RCC 7860 (cell line): ENCODE measurements at places on chromosomes 16 and 17.

DNA sequence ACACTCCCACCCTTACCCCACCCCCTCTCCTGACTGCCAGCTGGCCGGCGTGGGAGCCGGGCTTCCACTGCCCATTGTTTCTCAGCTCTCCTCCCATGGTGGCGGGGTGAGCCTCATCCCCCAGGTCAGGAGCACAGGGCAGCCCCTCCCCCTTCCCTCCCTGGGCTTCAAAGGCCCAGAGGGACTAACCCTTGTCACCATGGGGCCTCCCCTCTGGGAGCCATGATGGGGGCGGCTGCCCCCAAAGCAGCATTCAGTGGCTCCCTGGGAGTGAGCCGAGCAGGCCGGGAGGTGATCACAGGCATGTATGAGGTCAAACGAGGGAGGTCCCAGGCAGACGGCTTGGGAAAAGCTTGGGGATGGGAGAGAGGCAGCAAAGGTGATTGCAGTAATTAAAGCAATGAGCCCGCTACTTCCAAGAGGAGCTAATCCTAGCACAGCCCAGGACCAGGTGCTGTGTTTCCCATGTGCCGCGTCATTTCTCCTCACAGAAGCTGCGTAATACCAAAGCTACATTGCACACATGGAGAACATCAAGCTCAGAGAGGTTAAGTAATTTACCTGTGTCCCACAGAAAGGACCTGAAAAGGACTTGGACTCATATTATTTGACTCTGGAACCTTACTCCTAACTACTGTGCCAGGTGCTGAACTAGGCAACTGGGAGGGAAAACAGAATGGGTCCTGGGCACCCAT is 24.5 kb downstream of the CDK5RAP3 start:
- DNase-seq = no peak

DNA sequence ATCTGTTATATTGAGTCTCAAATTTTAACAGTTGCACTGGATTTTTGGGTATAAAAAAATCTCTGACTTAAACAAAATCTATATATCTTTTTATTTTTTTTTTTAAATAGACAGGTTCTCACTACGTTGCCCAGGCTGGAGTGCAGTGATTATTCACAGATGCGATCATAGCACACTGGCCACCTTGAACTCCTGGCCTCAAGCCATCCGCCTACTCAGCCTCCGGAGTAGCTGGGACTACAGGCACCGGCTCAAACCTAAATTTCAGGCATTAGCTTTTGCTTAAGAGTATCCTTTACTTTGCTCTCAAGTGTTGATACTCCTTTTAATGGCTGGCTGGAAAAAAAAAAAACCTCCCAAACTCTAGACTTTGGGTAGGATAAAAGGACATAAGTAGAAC is 61.6 kb downstream of the RPGRIP1L start:
- DNase-seq = no peak

GRCh38 chr17:1907909-1908698 is 78.3 kb downstream of the RPA1 start:
- no peak for DNase-seq

GRCh38 chr17:45235416-45236281 is 14.0 kb downstream of the FMNL1 start:
- peak; percentile 31 for DNase-seq

GRCh38 chr16:88957887-88958577 is 19.0 kb downstream of the CBFA2T3 start:
- no peak for DNase-seq

DNA sequence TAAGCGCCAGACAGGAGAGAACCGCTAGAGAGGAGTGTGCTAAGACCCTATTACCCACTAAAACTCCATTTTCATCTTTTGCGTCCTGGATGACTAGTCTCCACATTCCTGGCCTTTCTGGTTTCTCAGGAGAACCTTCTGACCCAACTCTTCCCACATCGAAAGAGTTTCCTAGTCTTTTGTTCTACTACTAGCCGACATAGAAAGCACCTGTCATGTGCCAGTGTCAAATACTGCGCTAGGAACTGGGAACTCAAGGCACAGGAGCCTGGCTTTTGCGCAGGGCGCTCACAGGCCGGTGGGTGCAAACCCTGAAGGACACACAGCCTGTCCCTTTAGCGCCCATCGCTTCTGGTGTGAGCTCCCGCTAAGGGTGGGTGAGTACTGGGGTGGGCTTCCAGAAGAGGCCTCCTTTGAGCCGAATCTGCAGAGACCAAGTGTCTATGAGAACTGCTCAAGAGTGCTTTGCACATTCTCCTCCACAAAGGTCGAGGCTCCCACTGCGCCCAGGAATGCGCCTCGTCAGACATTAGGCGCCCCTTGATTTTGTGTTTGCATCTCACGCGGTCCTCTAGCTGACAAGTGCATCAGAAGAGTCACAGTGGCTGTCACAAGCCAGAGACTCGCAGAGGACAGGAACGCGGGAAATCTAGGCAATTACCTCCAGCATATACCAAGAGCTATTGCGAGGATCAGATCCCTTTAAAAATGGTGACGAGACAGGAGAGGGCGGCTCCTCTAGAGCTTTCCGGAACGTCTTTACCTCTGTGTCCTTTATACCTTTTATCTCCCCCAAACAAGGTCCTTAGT is 2.0 kb upstream of the PSMB3 start:
- peak; percentile 18 for DNase-seq

DNA sequence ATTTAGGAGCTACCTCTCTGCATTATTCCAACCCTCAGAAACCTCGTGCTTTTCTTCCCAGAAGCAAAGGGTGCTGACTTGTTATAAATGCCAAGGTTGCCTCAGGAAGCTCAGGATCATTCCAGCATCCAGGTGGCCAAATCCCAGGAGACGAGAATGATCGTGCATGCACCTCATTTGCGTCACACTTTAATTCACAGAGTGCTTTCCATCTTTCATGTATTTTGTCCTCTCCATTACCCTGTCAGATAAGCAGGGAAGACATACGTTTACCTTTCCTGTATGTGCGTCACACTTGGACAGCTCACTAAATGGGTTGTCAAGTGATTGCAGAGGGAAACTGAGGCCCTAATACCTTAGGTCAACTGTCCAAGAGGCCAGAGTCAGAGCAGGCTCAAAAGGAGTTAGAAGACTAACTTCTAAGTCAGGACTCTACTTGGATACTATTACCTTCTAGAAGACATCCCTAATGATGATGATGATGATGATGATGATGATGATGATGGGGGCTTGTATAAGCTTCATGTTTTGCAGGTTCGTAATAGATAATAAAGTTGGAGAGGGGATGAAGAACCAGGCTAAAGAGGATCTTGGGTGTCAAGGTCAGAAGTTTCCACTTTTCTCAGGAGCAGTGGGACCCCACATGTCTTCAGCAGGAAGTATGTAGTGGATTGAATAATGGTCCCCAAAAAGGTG is 150.6 kb upstream of the TNRC6C start:
- DNase-seq = no peak

GRCh38 chr17:58621174-58621573 is 70.7 kb downstream of the TEX14 start:
- DNase-seq = no peak

- DNase-seq = no peak
Observed at GRCh38 chr16:22270525-22270924, 26.7 kb upstream of the POLR3E start.

DNA sequence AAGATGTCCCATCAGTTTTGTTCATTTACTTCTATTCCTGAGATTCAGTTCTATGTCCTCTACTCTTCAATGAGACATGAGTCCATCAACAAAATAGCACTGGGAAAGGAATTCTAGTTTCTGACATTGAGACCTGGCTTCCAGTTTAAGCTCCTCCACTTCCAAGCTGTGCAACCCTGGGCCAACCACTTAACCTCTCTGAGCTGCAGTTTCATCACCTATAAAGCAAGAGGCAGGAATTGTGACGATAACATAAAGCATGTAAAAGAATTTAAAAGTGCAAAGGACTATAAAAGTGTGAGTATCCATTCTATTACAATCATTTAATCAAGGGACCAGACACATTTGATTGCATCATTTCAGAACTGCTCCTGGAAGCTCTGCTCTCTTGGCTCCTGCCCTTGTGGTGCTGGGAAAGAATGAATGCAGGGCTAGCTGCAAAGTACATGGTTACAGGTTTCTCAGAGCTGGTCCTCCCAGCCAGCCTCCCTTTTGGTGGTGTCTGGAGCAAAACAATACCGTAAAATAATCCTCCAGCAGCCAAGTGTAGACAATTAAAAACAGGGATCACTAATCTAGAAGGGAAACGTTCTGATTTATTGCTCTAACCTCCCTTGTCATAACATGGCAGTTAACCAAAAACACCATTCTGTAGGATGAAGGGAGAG is 113.9 kb downstream of the VPS53 start:
- DNase-seq = no peak
